ENCODE measurements at places on chromosomes 12 and 14.

GRCh38 chr14:85528080-85528896 lies 1.7 kb upstream of the FLRT2 start:
- peak; percentile 58 for DNase-seq

DNA sequence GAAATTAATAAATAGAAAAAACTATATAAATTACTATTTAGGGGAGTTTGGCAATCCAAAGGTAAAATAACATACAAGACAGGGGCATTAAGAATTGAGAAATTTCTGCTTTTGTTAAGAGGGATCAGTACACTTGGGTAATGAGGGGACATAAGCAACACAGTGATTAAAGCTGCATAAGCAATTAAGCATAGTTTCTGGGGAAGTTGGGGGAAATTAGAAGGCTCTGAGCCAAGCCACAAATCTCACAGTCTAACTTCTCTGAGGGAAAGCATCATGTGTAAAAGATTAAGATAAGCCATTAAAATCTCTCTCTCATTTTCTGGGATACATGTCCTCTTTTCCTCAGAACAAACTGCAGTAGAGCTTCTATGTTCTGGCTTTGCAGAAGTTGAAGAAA lies 533.9 kb upstream of the LRFN5 start:
- DNase-seq = no peak

DNA sequence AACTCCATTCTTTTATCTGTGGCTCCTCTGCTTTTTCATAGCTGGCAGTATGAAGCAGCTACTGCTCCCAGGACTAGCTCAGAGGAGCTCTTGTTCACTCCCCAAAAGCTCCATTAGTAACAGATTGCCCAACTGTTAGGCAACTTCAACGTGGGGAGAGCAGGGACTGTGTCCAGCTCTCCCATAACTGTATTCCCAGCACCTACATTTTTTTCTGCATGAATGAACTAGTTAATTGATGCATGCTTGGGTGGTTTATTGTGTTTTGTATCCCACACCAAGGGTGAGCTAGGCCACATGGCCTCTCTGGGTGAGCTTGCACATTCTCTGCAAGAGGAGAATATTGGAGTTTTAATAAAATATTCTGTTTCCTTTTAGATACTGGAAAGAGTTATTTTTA lies 15.2 kb downstream of the STON2 start:
- peak; percentile 60 for DNase-seq

DNA sequence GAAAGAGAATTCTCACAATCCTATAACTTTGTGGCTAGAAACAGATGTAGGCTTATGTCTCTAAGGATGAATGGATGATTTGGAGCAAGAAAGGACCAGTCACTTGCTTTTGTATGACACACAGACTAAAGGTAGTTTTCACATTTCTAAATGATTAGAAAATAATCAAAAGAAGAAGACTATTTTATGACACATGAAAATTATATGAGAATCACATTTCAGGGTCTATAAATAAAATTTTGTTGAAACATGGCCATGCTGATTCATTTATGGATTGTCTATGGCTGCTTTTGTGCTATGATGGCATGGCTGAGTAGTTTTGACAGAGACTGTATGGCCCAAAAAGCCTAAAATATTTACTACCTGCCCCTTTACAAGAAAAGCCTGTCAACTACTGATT lies 49.4 kb upstream of the FRMD6 start:
- no peak for DNase-seq

DNA sequence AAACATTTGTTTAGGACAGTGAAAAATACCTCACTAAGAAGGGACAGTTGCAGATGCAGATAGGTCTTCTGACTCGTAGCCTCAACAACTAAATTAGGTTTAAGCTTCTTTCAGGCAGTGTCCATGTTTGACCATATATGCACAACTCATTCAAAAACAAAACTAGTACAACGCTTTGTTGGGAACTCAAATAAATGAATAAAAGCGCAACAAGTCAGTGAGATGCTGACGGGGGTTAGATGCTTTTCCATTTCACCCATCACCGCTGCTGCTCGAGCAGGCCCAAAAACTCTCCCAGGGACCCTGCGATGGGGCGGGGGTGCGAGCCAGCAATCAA lies 633 bp downstream of the RPAP3 start:
- no peak for DNase-seq

GRCh38 chr12:16020031-16020430 lies 108.9 kb downstream of the DERA start:
- DNase-seq = no peak

DNA sequence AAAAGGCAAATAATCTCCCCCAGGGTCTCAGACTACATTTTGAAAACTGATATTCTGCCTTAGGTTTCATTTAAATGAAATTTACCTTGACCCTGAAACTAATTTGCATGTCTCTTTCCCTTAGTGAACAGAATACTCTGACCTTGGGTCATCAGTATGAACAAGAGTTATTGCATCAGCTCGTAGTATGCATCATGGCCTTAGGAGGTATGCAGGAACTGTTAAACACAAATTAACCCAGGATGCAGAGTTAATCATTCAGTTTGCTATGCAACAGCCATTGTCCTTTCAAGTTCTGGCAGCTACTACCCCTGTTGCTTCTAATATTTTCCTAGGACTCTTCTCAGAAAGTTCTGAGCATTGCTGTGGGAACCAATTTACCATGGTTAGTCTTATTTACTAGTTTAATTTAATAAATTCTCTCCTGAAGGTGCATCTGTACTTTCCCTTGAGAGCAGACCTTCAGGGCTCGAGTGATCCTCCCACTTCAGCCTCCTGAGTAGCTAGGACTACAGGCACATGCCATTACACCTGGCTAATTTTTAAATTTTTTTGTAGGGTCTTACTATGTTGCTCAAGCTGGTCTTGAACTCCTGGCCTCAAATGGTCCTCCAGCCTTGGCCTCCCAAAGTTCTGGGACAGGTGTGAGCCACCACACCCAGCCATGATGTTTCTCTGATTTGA lies 126.7 kb downstream of the TTC6 start:
- DNase-seq = no peak

GRCh38 chr14:57846596-57846995 lies 19.3 kb downstream of the SLC35F4 start:
- DNase-seq = no peak

- no peak for DNase-seq
These were observed 30.6 kb upstream of the VSX2 start for GRCh38 chr14:74208642-74209041.

- DNase-seq = no peak
These were observed 23.5 kb downstream of the SDSL start for GRCh38 chr12:113445544-113446171.

- DNase-seq = peak; percentile 33
These were observed 48.4 kb upstream of the FOS start for GRCh38 chr14:75230140-75230792.

DNA sequence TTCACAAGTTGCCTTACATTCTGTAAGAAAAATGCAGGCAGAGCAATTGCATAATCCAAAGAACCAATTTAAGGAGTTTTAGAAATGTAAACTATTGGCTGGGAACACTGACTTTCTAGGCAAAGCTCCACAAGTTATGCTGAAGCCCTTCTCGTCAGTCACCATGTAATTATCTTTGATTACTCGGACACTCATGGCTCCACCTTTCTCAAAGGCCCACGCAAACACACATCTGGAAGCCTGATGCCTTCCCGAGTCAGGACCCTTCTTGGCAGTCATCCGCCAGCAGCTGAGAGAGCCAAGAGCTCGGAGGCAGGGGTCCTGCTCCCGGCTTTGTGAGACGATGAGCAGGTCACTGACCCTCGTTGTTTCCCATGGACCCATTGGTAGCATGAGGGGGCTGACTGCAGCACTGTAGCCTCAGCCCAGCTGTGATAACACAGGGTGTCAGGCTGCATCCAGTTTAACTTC lies 202.2 kb downstream of the TMEM132D start:
- no peak for DNase-seq

- DNase-seq = no peak
These were observed 90.8 kb downstream of the BICD1 start for GRCh38 chr12:32197421-32197820.

DNA sequence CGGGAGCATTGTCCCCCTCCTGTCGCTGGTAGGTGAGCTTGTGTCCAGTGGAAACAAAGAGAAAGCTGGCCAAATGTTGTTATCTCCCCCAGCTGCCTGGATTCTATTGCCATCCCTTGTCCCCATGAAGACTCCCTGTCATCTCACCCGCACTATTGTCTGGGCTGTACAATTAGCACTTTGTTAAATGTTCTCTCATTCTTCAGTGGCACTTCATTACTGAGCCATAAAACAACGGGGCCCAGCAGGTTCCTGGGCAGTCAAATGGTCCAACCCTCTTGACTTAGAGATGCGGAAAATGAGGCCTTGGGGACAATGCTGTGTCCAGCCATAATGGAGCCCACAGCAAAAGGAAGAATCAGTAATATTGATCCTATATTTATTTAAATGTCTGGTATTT lies 13.2 kb upstream of the COL2A1 start:
- DNase-seq = no peak

- no peak for DNase-seq
These were observed 29.4 kb upstream of the DENND5B start for GRCh38 chr12:31620311-31620710.

DNA sequence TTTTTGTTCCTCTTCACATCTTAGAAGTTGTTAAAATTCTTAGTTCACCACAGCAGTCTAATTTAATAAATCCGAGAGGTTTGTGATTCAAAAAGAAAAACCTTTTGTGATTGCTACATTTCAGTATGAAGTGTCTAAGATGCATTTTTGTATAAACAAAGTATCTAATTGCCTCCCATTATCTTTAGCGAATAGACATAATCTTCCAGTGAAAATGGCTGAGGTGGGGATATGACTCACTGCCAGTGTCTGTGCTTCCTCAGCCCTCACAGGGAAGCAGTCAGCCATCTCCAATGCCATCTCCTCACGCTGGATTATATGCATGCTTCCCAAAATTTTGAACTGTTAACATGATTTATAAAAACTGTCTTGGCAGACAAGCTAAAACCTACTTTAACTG lies 7.6 kb downstream of the GCH1 start:
- DNase-seq = peak; percentile 37

DNA sequence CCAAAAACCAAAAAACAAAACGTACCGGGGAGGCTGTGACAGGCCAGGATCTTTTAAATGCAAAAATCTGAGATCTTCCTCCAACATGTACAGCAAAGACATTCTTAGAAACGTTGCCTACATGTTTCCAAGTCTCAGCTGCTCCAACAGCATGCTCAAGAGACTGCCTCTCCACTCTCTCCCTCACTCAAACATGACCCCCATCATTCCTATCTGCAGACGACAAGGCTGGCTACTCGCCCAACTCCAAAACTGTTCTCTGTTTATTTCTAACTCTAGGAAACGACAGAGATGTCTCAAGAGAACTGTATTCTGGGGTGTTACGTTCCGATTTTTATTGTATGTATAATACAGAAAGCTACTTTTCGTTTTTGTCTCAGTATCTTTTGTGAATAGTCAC lies 57.5 kb upstream of the TMCC3 start:
- no peak for DNase-seq

All from GM03348 (cell line).